ENCODE measurements at places on chromosomes 11 and 22.
A peak's percentile ranks its signal among the peaks of the same experiment; 100 is the strongest.

DNA sequence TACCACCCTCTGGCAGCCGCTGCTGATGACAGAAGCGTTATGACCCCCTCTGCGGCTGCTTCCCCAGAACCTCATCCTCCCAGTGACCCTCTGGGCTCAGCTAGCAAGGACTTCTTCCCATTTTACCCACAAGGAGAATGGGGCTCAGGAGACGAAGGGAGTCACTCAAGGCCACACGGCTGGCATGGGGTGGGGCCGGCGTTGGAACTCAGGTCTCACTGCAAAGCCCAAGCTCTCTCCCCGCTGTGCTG lies 16.8 kb upstream of the SUN2 start:
- DNase-seq = no peak

GRCh38 chr22:50303848-50304527 lies 3.5 kb downstream of the PLXNB2 start:
- no peak for DNase-seq

- no peak for DNase-seq
These were observed 1316.8 kb upstream of the RAG2 start for GRCh38 chr11:37914859-37915258.

GRCh38 chr11:32421992-32422391 lies 13.3 kb downstream of the WT1 start:
- DNase-seq = no peak

GRCh38 chr22:28637225-28637624 lies 42.4 kb downstream of the TTC28 start:
- DNase-seq = no peak

DNA sequence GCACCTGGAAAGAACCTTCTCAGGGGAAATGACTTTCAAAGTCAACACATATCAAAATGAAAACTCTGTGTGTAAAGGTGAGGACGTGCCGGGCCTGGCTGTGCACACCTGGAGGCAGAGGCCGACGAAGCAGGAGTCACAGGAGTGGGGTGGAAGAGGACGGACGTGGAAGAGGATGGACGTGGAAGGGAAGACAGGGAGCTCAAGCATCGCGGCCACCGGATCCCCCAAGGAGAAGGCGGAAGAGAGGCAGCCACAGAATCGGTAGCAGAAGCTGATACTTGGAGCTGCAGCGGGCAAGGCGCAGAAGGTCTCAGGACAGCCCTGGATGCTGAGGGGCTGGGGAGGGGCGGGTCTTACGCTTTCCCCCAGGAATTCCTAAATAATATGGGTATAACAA lies 519.8 kb downstream of the BRD1 start:
- peak; percentile 71 for DNase-seq

DNA sequence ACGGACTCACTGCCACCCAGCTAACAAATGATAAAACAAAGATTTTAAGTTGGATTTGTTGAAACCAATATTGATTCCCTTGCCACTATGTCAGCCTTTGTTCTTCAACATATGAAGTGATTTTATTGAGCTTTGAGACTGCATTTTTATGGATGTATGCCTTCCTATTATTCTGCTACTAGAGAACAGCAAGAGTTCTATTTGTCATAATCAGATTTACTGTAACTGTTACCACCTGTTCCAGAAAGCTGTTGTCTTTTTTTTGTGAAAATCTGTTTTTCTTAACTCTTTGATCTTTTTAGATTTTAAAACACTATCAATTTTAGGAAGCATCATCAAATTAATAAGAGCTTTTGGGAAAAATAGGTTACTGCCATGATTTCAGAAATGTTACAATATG lies 114.4 kb downstream of the MUC15 start:
- no peak for DNase-seq

Measured in suprapubic skin (tissue), 4 donors.